Nasal cavity respiratory epithelium epithelial cell of viscerocranial mucosa (primary cell): ENCODE measurements at places on chromosomes 2 and 18. TPM values are rescaled to one million over a fixed set of nuclear protein-coding genes. Genes with fewer than 3 reads are reported as not detected.

DDX18 gene
- 74.5 and 111 TPM in 2 replicates for total RNA-seq

GKN2 gene
- total RNA-seq, result not detected in 2 replicates

TET3 gene
- 8.9 and 15.1 TPM in 2 replicates for total RNA-seq

CIDEA gene
- 0.07 and 5.5 TPM in 2 replicates for total RNA-seq

OSBPL1A gene
- total RNA-seq, result 28.4 and 42.9 TPM in 2 replicates

MAL gene
- total RNA-seq, result 1.6 and 4.1 TPM in 2 replicates

SULT1C4 gene
- not detected in 2 replicates for total RNA-seq

CYRIA gene
- total RNA-seq, result 1.4 and 9.6 TPM in 2 replicates

TMEM17 gene
- 1.4 and 1.7 TPM in 2 replicates for total RNA-seq

MFF gene
- 83.4 and 84.9 TPM in 2 replicates for total RNA-seq

SP140 gene
- under 0.01 and 0.36 TPM in 2 replicates for total RNA-seq

RPIA gene
- 6.2 and 8.3 TPM in 2 replicates for total RNA-seq

CYP27C1 gene
- 0.34 and 0.36 TPM in 2 replicates for total RNA-seq

UGT1A9 gene
- total RNA-seq, result not detected in 2 replicates
